CD4-positive, alpha-beta T cell treated with Interleukin-15 for 1 hour (primary cell): ENCODE measurements at places on chromosomes 4 and X.

GRCh38 chr4:149999485-150000074 lies 78.7 kb upstream of the DCLK2 start:
- DNase-seq, result no peak

- no peak for DNase-seq
These were observed 75.1 kb upstream of the HTR2C start for GRCh38 chrX:114508756-114509155.

DNA sequence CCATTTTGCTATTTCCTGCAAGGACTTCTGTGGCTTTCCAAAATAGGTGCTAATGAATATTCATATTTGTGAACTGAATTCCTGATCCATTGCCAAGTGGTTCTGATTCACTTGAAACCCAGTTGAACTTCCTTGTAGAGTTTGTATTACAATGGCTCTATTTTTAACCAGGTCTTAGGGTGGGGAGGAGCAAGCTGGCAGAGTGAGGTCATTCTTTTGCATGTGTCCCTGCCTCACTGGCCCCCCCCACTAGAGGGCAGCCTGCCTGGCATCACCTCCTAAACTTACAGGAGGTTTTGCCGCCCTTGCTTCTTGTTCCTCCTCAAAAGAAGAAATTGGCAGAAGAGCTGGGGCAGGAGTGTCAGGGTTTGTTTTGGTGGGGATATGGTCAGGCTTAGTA lies 10.5 kb downstream of the PTTG2 start:
- DNase-seq, result peak; percentile 79

GRCh38 chr4:105473324-105474098 lies at the start of gene PPA2:
Gene PPA2, minus strand, starts transcription at chr4:105474062. Its CDS starts 12 bp downstream, at chr4:105474050.
- peak; percentile 84 for DNase-seq

- no peak for DNase-seq
These were observed 572.0 kb upstream of the PABPC4L start for GRCh38 chr4:134773497-134774000.

DNA sequence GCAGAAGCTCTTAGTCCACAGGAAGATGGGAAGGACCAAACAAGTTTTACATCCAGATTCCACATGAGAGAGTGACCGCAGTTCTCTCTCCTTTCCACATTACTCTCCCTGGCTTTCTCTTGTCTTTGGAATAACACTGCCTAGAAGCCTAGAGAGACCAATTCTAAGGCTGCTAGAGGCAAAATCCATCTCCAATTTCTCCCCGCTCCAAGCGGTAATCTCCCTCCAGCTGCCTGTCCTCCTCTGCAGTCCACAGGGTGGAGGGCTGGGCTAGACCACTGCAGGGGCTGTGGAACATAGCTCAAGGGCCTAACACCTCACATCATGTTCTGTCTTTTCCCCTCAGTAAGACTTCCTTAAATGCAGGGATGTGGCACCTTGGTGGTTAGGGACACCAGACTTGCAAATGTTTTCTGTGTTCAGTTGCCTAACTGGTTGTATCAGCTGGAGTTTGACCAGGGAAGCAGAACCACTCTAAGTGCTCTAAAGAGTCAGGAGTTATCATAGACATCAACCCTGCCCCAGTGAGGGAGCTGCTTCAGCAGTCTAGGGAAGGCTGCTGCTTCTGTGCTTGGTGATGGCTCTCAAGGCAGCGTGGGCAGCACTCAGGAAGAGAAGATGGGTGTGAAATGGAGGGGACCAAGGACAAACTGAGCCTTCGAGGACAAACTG lies 423.1 kb downstream of the BCOR start:
- DNase-seq, result no peak

GRCh38 chr4:54315561-54316538 lies 86.8 kb downstream of the PDGFRA start:
- DNase-seq, result no peak

- no peak for DNase-seq
These were observed 23.8 kb downstream of the CXCL1 start for GRCh38 chr4:73892966-73893365.

DNA sequence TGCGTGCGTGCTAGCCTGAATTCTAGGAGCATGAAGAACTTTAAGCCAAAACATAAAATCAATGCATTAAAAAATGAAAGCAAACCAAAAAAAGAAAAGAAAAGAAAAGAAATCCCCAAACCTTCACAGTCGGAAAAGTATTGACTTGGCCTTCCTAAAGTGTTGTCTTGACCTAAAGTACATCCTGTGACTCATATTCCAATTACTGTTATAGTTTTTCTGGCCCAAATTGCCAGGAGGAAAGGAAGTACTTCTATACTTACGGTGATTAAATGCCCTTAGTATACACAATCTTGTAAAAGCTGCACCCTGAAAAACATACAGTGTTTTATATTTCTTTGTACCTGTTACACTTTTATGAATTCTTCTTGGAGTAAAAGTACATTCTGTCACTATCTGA lies 512.8 kb downstream of the ANKRD50 start:
- DNase-seq, result no peak

DNA sequence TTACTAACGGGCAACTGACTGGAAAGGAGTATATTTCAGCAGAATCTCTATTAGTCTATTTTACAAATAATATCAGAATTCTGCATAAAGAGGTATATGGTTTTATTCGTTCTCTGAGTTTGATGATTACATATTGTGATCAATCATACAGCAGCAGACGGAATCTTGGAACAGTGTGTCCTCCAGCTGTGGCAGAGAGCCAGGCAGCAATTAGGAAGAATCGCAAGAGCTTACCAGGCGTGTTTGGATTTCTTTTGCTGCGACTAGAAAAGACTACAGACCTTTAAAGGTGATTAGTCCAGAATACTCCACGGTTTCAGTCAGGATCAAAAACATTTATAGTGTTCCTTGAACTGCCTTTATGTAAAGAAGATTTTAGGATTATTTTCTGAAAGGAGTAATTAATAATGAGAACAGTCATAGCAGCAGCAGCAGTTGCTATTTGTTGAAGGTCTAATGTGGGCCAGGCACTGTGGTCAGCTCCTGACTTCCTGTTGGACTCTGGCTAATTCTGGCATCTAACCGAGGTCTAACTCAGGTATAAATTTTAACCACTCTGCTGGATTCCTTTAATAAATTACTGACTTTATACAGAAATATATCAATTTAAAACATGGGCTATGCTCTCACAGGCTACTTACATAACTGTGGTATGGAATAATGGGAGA lies 225.3 kb upstream of the CXorf66 start:
- no peak for DNase-seq

DNA sequence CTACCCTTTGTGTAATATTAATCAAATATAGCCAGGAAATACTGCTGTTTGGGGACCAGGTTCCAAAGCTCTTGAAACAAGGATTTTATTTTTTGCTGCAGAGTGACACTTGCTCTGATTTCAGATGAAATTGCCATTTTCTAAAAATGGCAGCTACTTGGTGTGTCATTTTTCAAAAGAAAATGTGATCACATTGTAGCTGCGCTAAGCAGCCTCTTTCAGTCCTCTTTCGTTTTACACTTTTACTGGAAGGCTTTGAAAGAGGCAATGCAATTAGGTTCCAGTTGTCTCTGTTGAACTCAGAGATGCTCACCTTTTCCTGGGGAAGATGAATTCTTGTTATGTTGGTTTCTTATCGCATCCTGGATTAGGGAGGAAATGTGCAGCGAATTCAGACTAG lies 85.1 kb downstream of the CT47B1 start:
- no peak for DNase-seq

DNA sequence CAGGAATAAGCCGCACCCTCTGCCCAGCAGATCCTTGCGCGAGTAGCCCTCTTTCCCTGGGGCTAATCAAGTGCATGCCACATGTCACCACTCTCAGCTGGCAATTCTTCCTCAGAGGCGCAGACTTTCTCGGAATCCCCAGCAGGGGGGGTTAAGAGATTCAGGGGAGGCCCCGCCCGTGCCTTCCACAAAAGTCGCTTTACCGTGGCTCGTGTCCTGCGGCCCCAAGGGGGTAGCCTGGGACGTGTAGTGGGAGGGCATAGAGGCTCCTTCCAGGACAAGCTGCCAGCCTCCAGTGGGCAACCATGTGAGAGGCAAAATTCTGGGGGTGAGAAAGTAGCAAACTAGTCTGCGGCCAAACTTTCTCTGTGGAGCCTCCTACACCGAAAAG lies 652 bp downstream of the SRPX start:
- no peak for DNase-seq

- DNase-seq, result no peak
These were observed 60.4 kb downstream of the MCF2 start for GRCh38 chrX:139647597-139647996.

GRCh38 chr4:1305261-1305711 lies 15.6 kb downstream of the MAEA start:
- no peak for DNase-seq
